ENCODE measurements at places on chromosomes 5 and 9.

GRCh38 chr9:116323571-116323970 lies 170.0 kb downstream of the PAPPA start:
- no peak for DNase-seq

- DNase-seq = no peak
Measured at GRCh38 chr9:90870621-90871326, 69.2 kb downstream of the SYK start.

DNA sequence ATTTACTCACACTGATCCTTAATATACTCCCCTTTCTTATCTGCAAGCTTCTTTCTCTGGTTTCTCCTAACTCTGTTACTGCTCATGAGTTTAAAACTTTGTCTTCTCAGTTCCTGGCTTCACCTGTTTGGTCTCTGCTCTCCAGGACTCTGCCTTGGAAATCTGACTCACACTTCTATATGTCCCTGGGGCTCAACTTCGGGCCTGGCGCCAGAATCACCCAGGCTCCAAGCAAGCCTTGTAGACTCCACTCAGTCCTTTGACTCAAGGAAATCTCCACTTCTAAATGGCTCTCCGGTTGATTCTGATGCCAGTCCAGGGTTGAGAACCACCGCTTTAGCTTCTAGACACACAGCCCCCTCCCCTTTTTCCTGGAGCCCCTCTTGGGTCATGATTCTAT lies 57.8 kb downstream of the TMC1 start:
- DNase-seq = no peak

GRCh38 chr5:150653762-150654556 lies 7.1 kb upstream of the MYOZ3 start:
- DNase-seq = no peak

DNA sequence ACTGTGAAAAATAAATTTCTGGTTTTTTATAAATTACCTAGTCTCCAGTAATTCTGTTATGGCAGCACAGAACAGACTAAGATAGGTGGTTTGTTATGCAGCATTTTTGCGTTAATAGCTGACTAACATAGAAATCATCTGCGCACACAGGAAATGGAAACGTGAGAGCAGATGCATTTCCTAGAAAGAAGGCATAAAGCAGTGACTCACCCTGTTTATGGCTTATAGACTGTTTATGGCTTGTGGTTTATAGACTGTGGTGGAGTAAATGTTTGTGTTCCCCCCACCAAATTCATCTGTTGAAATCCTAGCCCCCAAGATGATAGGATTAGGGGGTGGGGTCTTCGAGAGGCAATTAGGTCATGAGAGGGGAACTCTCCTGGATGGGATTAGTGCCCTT lies 18.3 kb upstream of the OSMR start:
- no peak for DNase-seq

- no peak for DNase-seq
Measured at GRCh38 chr5:87413343-87413645, 564 bp upstream of the CCNH start.

- no peak for DNase-seq
Measured at GRCh38 chr9:2727966-2728613, 10.8 kb downstream of the KCNV2 start.

GRCh38 chr5:15085671-15086070 lies 214.1 kb upstream of the ANKH start:
- DNase-seq = no peak

GRCh38 chr5:83337453-83338035 lies 134.0 kb upstream of the VCAN start:
- DNase-seq = no peak

- DNase-seq = no peak
Measured at GRCh38 chr5:94244921-94245320, 373.5 kb downstream of the KIAA0825 start.

GRCh38 chr5:149453618-149454415 lies 74.7 kb upstream of the IL17B start:
- DNase-seq = no peak

GRCh38 chr9:31848505-31849285 lies 535.7 kb upstream of the ACO1 start:
- DNase-seq = no peak

DNA sequence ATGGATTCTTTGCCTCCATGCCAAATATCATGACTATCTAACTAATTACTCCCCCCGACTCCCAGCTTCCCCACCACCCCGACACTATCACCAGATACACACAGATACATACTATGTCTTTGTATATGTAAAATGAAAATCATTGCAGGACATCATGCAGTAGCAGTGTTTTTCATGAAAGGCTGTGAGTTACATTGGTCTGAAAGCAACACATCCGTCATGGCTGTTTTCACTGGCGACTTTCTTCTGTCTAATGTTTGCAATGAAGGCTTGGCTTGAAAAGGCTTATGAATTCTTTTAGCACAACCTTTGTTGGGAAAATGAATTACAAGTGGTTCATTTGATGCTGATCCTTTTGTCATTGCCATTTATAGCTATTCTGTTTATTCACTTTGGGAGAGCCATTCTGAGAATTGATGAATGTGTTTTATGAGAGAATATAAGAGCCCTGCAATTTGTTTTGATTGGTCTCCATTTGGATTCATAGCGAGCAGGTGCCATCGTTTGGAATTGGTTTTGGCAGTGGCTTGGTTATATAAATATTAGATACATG lies 103.4 kb downstream of the PIP5K1B start:
- DNase-seq = peak; percentile 91

Data from NCI-H1417 treated with DMSO at 0.1 percent for 48 hours (cell line).